Pons (tissue), 1 donor: ENCODE measurements at places on chromosomes 16 and 17.

- no peak for DNase-seq
Observed at GRCh38 chr16:47061204-47061603, 82.5 kb downstream of the NETO2 start.

GRCh38 chr16:73878611-73879010 lies 418.0 kb upstream of the PSMD7 start:
- peak; percentile 91 for DNase-seq

DNA sequence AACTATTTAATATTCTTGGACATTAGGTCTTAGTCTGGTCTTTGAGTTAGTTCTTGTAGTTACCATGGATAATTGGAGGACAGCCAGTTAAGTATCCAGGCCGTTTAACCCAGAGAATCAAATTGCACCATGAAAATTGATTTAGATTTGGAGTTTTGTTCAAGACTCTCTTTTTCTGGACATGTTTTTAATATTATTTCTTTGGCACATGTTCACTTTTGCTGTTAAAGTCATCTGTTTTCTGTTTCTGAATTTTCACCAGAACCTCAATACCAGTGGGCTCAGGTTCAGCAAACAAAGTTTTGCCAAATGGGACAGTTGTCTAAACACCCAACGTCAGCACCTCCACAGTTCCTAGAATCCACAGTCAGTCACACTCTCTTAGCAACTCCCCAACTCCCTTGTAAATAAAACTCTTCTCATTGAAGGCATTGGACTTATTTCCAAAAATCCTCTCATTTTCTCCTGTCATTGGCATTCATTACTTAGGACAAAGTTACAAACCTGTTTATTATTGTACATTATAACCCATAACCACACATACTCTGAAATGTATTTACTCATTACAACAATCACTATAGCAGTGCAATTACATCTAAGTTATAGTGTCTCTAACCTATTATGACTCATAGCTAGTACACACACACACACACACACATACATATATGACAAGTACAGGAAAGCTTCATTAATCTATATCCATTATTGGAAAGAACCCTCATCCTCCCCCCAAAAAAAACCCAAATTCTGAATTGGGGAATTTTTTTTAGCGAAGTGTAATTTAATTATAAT lies 33.5 kb upstream of the DNAH9 start:
- DNase-seq: peak; percentile 49

GRCh38 chr16:57985204-57986181 lies 14.6 kb upstream of the CNGB1 start:
- DNase-seq: no peak

- DNase-seq: peak; percentile 62
Observed at GRCh38 chr17:64504769-64505339, 1.2 kb downstream of the DDX5 start.

- no peak for DNase-seq
Observed at GRCh38 chr17:17537311-17538099, 41.3 kb upstream of the RASD1 start.

- DNase-seq: no peak
Observed at GRCh38 chr17:34259146-34259545, 4.1 kb downstream of the CCL2 start.

DNA sequence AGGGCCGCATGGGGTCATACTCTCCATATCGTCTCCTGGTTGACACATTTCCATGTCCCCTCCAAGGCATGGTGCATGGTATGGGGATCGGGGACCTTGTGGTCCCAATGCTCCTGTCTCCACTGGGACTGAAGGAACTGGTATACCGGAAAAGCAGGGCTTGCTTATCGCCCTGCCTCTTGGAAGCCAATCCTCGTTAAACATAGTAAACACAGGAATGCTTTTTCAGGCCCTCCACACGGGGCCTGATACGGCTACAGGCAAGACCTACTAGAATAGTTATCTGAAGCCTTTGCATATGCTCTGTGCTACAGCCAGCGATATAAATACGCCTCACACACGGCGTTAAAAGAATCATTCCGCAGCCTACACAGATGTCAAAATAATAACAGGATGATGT lies 159.5 kb downstream of the SHISA9 start:
- DNase-seq: no peak

- peak; percentile 43 for DNase-seq
Observed at GRCh38 chr16:27639561-27640276, 89.8 kb downstream of the KATNIP start.

DNA sequence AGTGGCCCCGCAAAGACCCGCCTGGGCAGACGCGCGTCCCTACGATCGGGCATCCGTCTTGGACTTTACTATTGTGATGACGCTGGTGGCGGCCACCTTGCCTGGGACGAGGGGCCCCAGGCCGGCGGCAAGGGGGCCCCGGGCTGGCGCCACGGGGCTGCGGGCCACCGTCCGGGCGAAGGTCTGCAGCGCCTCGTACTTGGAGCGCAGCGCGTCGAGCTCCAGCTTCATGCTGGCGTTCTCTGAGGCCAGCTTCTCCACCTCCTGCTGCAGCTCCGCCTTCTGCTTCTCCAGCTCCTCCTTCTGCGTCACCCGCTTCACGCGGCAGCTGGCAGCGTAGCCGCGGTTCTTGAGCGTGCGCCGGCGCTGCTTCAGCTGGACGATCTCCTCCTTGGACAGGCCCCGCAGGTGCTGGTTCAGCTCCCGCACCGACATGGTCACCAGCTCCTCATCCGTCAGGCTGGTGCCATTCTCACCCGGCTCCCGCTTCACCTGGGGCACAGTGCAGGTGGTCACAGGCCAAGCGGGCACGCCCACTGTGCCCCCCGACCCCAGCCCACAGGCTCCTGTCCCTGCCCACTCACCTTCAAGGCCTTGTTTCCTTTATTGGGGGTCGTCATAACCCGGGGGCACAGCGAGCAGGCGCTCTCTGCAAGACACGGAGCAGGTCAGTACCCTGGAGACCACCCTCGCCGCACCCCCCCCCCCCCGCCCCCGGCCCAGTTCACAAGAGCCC lies 4.8 kb upstream of the SIRT7 start:
- DNase-seq: no peak

GRCh38 chr16:24493821-24494220 lies 45.5 kb upstream of the RBBP6 start:
- no peak for DNase-seq

DNA sequence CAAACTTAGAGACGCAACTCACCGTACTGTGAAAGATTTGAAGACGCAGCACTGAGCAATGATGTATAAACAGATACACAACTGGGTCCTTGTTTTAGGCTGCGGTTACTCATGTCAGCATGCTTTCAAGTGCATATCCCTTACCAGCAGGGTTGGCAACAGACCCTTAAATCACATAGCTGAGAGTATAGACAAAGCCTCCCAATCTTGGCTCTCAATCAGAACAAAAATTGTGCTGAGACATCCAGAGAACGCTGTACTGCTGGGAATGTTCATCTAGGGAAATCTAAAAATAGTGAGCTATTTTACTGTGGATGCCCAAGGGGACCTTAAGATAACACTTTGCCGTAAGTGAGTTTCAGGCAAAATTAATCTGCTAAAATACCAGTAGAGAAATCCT lies 84.4 kb upstream of the NUDT7 start:
- DNase-seq: no peak

DNA sequence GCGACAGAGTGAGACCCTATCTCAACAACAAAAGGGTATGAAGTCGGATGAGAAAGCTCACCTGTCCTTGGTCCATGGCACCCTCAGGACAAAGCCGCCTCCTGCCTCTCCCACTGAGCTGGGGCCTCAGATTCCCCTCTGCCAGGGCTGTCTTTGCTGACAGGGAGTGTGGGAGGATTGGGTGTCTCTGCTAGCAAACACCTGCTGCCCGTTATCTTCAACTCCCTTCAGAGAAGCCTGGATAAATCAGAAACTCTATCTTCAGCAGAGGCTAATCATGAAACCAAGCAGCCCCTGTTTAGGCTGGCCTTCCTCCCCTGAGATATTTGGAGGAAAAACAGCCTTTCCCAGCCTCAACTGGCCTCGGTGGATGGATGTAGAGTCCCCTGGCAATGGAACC lies 36.3 kb upstream of the CDH1 start:
- no peak for DNase-seq

- no peak for DNase-seq
Observed at GRCh38 chr16:86150641-86151238, 251.8 kb downstream of the IRF8 start.

- no peak for DNase-seq
Observed at GRCh38 chr17:83024218-83024971, 55.0 kb upstream of the METRNL start.

DNA sequence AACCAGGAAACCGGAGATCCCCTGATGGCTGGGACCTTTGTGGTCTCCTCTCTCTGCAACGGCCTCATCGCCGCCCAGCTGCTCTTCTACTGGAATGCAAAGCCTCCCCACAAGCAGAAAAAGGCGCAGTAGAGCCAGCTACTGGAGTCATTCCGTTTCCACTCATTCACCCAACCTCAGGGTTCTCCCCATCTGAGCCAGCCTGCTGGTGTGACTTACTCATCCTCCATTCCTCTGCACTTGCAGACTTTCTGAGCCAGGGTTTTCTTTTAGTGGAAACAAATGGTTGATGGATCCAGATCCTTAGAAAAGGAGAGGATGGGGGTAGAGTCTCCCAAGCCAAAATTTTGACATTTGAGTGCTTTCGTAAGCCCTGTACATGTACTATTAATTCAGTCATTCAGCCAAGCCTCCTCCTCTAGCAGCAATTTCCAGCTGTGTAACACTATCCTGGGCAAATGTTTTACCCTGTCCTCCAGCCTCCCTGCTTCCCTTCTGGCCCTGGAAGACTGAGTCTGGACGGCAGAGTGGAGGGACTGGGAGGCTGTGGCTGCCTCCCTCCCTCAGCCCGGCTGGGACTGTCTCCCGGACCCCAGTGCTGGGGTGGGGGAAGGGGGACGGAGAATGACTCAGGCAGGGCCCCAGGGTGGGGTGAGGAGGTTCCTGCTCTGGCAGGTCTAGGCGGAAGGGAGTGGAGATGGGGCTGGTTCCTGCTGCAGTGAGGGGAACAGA lies 2.3 kb downstream of the SOX15 start:
- DNase-seq: no peak

DNA sequence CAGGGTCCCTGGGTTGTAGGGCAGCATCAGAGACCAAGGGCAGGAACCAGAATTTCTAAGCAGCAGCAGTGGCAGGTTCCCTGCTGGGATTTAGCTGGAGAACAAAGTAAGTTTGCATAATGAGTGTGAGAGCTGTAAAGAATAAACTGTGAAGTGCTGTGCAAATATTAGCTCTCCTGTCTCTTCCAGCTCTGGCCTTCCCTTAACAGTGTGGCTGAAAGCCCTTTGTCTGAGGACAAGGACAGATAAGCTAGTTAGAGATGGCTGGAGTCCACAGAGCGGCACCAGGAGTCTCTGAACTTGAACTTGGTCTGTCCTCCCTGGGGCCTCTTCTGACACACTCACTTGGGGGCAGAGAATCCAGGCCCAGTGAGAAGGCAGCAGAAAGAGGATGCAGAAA lies 98.2 kb upstream of the WSCD1 start:
- DNase-seq: no peak

DNA sequence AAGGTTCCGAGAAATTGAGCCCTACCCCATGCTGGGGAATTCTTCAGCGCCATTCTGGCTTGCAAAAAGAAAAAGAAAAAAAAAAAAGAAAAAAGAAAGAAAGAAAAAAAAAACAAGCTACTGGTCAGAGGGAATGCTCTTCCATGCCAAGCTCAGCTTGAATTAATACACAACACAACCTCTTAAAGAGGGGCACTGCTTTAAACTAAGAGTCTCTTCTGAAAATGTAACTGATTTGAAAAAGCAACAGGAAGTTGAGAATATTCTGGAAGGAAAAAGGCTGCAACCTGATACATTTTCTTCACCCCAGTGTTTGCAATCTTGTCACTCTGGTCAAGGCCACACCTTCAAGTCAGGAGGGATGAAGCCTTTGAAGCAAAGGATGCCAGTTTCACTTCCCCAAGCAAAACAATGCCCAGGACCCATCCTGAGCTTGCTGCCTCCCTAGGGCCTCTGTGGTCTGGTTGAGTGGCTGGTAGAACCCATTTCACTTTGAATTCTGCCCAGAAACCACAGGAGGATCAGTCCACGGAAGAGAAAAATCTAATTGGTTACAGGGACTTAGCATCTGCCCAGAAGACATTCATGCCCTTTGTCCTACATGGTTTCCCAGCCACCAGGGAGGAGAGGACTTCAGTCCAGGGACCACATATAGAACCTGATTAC lies 389.7 kb downstream of the SOX9 start:
- DNase-seq: no peak

DNA sequence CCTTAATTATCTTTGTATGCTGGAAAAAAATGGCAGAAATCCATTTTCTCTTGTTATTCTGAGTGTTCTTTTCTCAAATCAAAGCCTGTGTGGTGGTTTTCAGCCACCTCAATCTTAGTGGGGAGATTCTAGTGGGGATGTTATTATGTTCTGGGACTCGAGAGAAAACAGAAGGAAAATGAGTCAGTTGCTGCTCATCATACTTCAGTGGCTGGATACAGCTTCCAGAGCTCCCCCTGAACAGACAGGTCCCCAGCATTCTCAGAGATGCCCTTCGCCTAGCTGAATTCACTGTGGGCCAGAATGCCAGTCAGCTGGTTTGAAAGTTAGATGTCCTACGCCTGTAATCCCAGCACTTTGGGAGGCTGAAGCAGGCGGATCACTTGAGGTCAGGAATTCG lies 8.5 kb downstream of the ST6GALNAC1 start:
- DNase-seq: no peak

GRCh38 chr17:81420769-81421462 lies 25.7 kb downstream of the BAHCC1 start:
- peak; percentile 84 for DNase-seq

DNA sequence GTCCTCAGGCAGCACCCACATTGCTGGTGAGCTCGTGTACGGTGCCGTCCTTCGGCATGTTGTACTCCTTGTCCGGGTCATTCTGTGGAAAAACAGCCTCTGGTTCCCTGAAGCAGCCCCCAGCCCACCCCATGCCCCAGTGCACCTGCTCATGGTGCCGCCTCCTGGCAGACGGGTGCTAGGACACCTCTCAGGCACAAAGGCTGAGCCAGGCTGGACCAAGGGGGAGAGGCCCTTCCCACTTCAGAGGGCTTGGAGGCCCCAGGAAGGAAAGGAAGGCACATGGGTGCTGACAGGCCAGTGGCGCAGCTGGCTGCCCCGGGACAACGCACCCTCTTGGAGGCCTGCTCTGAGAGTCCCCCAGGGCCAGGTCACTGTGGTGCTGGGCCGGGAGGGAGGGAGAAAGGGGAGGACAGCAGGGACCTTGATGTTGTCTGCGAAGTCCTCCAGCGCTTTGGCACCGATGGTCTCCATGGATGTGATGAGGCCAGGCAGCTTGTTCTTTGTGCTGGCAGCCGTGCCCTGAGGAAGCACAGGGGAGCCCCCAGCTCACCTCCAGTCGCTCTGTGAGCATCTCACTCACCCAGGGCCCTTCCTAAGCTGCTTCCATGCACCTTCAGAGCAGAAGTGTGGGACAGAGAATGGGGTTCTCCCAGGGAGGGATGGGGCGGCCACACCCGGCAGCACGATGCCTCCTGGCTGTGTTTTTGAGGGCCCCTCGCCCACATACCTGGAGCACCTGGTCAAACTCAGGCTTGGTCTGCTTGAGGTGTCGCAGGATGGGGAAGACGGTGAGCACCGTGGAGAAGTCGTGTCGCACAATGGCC lies 9.3 kb downstream of the ZACN start:
- DNase-seq: no peak

DNA sequence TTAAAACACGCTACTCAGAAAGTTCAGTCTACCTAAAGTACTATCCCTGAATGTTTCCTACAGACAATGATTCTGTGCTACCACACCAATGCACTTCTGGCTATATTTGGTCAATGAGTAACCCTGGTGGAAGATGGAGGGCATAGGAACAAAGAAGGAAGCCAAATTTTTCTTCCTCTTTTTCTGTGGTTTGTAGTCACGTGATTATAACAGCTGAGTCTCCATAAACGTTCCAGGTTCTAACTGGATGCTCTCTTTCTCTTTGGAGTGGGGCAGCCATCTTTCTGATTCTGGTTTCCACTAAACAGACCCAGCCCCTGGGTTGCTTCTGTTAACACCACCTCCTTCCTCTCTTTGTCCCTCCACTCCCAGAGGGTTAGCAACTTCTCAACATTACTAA lies 274.9 kb downstream of the CDH11 start:
- no peak for DNase-seq
